Stimulated activated memory B cell treated with anti-CD40 and anti-IgM and Interleukin-4, amounts not matched to agents 10 μg/mL and 1 μg/mL and 100 μg/mL, for 72 hours (primary cell): ENCODE measurements at places on chromosomes 3 and 15.

- no peak for ATAC-seq
These were observed 10.8 kb downstream of the PDHB start for GRCh38 chr3:58422756-58423325.

DNA sequence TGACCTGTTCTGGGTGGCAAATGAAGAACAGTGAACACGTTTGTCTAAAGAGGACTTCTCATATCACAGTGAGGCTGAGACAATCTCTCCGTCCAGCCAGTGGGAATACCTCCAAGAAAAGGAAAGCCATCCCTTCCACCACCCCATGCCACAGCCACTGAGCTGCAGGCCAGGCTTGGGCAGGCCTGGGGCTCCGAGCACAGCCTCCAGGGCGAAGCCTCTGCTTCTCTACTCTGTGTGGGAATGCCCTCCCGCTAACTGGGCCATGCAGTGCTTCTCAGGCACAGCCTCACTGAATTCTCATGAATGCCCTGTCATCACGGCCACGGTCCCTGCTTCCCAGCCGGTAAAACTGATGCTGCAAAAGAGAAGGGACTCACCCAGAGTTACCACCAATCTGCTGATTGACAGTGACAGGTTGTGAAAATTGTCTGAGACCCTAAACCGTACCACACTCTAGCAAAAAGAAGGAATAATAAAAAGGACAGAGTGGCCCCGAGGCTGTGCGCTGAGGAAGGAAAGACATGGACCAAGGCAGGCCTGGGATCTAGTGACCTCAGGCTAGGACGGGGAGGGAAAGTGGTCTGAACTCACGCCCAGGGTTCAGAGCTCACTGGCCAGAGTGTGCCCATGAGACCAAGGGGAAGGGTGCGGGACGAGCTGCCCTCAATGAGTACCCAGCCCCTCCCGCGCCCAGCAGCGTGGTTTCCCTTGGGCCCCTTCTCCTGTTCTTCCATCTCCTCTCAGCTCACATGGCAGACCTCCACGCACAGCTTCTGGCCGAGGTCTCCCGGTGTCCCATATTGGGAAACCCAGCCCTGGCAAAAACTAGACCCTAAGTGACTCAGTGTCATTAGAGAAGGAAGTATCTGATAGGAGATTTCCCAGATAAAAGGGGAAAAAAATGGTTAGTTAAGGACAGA is 52.8 kb downstream of the DHX30 start:
- no peak for ATAC-seq

DNA sequence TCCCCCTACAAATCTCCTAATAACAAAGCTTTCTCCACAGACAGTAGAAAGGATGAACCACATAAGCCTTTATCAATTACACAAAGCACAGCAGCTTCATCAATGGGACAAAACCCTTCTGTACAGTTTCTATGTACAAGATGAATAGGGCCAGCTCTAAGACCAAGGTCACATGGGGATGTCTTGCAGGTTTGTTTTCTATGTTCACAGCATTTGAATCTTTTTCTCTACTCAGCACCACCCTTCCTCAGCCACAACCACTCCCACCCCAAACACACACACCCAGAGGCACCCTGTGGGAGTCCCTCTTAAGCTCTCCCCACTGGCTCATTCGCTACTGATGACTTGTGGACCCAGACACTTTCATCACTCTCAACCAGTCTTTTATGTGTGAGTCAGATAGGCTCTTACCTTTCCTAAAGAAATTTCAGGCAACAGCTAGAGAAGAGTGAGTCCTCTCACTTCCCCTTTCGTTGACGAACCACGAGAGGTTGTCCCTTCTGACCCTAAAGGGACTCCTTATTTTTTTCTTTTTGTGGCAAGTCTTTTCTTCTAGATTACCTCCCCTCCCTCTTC is 57.9 kb downstream of the ARHGAP31 start:
- peak; percentile 98 for ATAC-seq

GRCh38 chr15:65400760-65401610 is 21.8 kb downstream of the IGDCC4 start:
- ATAC-seq = peak; percentile 78

GRCh38 chr15:70956201-70956995 is 63.8 kb downstream of the LRRC49 start:
- ATAC-seq = no peak

DNA sequence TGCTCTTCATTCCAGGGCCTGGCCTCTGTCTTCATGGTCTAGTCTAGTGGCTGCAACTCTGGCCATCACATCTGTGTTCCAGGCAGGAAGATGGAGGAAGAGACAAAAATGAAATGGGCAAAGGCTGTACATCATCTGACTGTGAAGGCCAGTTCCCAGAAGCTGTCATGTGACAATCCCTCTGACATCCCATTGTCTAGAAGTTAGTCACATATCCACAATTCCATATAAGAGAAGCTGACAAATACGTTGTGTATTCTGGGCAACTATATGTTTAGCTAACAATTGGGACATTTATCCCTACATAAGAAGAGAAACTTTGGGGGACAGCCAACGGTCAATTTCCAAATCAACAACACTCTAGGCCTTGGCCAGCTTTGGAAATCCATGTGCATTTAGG is 34.5 kb upstream of the C3orf70 start:
- ATAC-seq = no peak

DNA sequence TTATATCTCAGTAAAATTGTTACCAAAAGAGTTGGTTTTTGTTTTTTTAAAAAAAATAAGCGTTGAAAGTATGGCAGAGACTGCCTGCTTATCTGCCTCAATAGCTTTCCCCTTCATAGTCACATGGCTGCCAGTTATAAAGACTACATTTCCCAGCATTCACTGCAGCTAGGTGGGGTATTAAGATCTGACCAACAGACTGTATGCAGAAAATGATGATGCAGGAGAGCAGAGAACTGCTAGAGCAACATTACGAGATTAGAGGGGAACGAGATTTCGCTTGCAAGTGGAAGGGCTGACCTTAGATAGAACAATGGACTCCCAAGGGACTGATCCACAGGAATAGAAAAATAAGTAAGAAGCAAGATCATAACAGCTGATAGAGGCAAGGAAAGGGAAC is 14.3 kb downstream of the RHOA start:
- ATAC-seq = peak; percentile 64

DNA sequence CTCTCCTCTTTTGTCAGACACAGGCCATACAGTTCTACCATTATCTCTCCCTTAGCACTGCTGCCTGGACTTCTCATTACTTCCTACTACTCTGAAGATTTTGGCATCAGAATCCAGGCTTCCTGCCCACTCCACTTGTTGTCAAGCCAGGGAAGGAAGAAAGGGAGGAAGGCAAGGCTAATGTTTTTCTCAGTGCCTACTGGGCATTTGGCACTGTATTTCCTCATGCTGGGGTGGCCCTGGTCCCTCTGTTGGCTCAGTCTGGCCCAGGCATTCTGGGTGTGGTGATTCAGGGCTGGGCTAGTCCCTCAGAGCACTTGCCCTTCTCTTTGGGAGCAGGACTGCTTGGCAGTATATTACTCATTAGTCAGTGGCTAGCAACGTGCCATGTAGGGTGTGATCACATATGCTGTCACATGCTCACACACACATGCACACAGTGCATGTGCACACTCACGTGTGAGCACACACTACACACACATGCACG is 52.9 kb downstream of the BSN start:
- no peak for ATAC-seq

DNA sequence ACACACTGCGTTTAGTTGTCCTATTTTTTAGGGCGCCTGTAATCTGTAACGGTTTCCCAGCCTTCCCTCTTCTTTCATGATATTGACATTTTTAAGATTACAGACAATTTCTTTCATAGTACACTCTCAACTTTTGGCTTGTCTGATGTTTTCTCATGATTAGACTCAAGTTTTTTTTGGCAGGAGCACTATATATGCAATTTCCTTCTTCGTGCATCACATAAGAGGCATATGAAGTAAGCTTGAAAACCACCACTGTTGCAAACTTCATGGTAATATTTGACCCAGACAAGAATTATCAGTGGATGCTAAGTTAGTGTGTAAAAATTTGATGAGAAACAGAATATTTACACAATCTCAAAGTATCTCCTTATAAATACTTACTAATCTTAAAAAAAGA is 119.2 kb upstream of the CMC1 start:
- ATAC-seq = no peak

GRCh38 chr15:79450648-79451047 is 18.5 kb downstream of the MINAR1 start:
- no peak for ATAC-seq

DNA sequence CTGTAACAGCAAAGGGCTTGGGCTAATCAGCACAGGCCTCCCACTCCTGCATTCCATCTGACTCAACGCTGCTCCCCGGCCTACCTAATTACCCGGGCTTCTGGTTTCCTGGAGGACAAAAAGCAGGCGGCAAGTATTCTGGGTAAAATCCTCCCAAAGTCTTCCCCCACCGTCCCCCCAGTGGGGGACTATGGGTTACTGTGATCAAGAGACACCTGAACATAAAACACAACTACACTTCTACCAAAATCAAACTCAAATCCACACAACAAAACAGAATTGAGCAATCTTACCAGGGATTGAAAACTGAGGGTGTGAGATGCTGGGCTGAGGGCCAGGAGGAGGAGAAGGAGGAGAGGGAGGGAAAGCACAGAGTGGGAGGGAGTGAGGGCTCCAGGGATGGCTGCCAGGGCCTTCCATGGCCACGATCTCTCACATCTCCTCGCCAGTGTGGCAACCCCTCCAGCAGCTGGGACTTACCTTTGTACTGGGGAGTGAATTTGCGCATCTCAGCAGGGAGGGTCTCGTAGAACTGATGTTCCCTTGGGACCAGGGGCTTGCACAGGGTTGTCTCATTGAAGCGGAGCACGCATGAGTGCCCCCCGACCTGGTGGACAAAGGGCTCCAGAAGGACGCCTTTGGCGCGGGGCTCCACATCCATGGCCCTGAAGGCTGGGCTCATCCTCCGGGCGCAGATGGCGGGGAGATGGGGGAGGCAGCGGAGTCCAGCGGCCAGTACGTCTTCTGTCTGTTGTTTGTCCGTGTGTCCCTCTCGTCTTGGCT is 9.1 kb upstream of the NCKIPSD start:
- ATAC-seq = no peak

- peak; percentile 95 for ATAC-seq
These were observed 37.0 kb downstream of the ZNF710 start for GRCh38 chr15:90037961-90038631.

GRCh38 chr15:92393980-92394308 is 263 bp downstream of the ST8SIA2 start:
- no peak for ATAC-seq

GRCh38 chr3:143334231-143334630 is 214.7 kb downstream of the CHST2 start:
- no peak for ATAC-seq

DNA sequence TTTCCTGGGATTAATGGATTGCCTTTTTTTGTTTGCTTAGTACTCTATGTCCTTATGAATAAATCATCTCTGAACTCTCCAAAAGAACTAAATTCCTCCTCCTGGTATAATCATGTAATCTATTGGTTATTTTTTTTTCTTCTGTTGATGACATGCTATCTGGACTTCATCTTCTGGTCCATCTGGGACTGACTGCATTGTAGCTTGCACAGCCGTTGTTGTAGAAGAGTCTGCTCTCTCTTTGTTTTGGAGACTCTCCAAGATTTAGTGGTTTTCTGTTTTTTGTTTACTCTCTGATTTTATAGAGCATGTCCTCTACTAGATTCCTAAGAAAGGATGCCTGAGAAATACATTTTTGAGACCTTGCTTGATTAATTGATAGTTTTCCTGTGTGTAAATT is 19.1 kb downstream of the IREB2 start:
- no peak for ATAC-seq

DNA sequence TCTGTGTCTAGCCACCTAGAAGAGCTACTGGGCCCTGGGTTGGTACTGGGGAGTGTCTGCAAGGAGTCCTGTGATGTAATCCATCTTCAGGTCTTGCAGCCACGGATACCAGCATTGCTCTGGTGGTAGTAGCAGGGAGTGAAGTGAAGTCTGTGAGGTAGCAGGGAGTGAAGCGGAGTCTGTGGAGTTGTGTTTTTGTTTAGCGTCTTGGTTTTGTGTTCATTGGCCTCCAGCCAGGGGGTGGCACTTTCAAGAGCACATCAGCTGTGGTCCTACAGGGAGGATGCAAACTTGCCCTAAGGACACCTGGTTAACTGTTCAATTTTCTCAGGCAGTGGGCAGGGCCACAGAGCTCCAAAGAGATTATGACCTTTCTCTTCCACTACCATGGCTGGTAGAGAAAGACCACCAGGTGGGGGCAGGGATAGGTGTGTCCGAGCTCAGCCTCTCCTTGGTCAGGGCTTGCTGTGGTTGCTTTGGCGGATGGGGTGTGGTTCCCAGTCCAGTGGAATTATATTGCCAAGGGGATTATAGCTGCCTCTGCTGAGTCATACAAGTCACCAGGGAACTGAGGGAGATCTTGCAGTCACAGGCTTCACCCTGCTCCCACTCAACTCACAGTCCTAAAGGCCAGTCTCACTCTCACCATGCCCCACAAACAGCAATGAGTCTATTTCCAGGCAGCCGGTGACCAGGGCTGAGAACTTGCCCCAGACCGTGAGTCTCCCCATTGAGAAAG is 424.7 kb downstream of the ZBBX start:
- ATAC-seq = no peak

DNA sequence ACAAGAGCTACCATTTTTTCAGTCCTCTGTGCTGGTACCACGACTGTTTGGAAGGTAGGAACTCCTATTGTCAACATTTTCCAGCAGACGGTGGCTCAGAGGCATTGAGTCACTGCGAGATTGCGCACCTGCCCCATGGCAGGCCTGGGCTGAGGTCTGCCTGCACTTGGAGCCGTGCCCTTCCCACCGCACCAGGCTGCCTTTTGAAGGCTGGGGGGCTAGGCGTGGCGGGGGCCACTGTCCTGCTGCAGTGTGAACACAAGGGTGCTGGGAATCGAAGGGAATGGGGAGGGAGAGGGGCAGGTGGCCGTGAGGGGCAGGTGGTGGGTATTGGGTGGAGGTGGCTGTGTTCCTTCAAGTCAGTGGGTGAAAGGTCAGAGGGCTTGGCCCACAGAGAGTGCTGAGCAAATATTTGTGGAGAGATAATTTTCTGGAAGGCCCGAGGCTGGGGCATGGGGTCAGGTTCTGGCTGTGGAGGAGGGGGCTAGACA is 16.3 kb downstream of the SNX33 start:
- no peak for ATAC-seq

GRCh38 chr3:66304293-66304692 is 83.5 kb downstream of the SLC25A26 start:
- ATAC-seq = no peak

GRCh38 chr3:45640724-45641361 is 46.3 kb downstream of the LIMD1 start:
- no peak for ATAC-seq

DNA sequence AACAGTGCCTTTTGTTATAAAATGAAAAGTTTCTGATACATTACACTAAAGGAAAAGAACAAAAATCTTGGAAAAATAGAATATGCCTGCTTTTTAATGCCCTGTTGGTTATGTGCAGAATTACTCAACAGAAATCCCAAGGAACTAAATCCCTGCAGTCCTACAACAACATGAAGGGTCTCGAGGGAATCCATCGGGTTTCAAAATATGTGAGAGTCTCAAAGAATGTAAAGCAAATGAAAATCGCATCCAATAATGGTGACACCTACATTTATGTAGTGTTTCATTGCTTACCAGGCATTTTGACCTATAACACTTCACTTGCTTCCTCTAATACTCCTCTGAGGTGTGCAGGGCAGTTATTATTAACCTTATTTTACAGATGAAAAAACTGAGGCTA is 411.3 kb downstream of the FOXP1 start:
- ATAC-seq = no peak
